ENCODE measurements at places on chromosomes 7 and 10.

DNA sequence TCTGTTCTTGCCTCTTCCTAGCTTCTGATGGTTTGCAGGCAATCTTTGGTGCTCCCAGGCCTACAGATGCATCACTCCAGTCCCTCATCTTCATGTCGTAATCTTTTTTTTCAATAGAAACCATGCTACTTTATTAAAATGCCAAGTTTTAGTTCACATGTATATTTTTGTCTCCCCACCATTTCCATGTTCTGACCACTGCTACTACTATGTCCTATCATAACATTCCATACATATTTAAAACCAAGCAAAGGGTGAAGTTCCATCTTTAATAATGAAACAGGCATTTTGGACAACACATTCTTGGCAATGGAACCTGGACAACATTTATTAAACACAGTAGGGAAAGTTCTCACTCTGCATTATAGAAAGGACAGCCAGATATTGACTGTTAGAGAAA lies 58.8 kb downstream of the ZNF518A start:
- no peak for DNase-seq

GRCh38 chr10:142371-142770 lies 7.1 kb downstream of the ZMYND11 start:
- DNase-seq = no peak

DNA sequence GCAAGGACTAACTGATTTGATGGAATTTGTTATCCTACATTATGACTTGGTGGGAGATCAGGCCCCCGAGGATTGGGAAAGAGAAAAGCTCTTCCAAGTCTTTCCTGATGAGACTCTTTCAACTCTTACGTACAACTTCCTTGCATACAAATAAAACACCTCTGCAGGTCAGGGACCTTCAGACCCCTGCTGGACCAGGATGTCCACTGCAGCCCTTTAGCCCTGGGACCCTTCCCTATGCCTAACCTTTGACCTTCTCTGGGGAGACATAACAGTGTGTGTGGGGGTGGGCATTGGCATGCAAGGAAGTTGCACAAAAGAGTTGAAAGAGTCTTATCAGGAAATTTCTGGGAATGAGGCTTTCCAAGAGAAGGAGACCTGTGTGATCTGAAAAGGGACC lies 859.4 kb downstream of the TYW1 start:
- DNase-seq = no peak

DNA sequence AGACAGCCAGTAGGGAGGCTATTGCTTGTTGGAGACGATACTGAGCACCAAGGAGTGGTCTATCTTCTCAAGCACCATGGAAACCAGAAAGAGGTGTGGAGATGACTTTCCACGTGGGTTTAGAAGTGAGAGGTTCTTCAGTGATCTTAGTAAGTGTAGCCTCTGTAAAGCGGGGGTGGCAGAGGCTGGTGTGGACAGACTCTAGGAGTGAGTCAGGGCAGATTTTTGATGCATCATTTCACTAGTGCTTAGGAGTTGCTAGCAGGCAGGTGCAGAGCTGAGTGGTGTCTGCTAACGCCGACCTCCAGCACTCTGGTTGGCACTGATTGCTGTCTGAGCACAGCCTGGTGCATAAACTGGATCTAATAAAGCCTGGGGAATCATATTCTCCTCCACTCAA lies 78.4 kb upstream of the ADO start:
- no peak for DNase-seq

GRCh38 chr10:22733992-22734391 lies 19.6 kb upstream of the PIP4K2A start:
- DNase-seq = no peak

- DNase-seq = no peak
Measured at GRCh38 chr10:72389014-72389413, 34.3 kb upstream of the DNAJB12 start.

- DNase-seq = no peak
Measured at GRCh38 chr7:98294798-98295382, 13.4 kb downstream of the BRI3 start.

- DNase-seq = no peak
Measured at GRCh38 chr7:73718905-73719805, at the start of gene STX1A. TSS of gene STX1A (minus strand) at chr7:73719669. CDS start at chr7:73719631, 38 bp downstream.

DNA sequence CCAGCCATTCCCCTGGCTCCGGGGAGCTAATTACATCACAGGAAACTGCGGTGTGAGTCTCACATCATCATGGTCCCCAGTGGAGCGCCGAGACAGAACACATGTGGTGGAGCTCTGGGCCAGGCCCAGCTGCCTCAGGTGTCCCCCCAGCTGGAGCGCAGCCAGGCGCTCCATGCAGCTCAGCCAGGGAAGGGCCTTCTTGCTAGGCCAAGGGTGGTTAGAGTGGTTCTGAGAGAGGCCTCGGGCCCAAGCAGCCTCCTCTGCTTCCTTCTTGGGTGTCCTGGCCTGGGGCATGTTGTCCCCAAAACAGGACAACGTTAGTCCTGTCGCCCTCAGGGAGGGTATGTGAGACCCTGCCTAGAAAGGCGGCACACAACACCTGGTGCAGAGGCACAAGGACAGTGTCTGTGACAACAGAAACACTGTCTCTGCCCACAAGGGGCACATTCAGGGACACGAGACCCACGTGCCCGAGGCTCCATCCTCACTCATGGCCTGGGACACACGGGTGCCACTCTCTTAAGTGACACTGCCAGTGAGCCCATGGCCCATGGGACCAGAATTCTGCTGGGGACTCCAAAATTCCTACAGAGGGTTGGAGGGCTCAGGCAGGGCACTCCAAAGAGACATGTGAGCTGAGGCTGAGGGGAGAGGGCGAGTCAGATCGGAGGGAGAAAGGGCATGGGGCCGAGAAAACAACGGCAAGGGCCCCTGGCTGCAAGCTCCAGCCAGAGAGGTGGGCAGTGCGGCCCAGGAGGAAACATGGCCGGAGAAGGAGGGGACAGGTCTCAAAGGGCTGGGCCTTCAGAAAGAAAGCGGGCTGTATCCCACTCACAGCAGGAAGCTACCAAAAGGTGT lies 37.0 kb upstream of the RET start:
- DNase-seq = no peak

- no peak for DNase-seq
Measured at GRCh38 chr7:36062154-36062815, 90.8 kb upstream of the EEPD1 start.

DNA sequence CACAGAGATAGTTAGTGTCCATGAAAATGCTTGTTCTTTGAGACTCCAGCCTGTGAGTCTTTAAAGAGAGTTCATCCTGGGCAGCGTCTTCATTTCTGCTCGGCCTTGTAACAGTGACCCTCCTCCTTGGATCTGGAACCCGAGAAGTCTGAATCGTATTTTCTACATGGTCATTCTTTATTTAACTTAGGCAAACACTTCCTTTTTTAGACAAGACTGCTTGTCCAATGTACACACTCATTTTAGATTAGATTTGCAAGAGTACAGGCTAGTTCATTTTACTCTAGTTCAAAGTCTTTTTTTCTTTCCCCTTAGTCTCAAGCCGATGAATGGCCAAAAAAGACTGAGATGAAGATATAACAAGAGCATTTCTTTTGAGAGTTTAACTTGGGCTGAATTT lies 133.5 kb downstream of the CHN2 start:
- DNase-seq = no peak

DNA sequence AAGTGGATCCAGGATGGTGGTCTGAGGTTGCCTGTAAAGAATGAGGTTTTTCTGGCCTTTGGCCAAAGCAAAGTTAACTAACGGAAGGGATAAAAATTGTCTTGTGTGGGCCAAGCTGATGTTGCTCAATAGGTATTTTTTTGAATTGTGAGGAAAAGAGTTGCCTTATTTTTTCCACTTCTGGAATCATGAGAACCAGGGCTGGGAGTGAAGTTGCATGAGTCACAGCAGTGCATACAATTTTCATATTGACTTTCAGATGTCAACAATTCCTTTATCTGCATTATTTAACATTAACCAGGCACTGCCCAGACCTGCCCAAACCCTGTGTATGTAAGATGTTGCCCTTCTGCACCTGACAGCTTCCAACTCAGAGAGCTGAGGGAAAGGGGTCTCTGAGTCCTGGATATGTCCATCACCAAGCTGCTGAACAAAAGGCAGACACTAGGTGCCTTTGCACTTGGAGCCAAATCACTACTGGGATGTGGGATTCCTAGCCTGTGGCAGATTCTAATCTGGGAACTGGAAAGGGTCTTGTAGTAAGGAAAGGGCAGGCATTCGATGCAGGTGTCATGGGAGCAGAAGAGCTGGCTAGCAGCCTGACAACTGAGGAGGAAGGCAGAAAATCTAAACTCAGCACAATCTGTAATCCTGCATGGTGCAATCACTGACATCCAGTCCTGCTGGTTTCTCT lies 52.3 kb upstream of the SLC35B4 start:
- peak; percentile 60 for DNase-seq

DNA sequence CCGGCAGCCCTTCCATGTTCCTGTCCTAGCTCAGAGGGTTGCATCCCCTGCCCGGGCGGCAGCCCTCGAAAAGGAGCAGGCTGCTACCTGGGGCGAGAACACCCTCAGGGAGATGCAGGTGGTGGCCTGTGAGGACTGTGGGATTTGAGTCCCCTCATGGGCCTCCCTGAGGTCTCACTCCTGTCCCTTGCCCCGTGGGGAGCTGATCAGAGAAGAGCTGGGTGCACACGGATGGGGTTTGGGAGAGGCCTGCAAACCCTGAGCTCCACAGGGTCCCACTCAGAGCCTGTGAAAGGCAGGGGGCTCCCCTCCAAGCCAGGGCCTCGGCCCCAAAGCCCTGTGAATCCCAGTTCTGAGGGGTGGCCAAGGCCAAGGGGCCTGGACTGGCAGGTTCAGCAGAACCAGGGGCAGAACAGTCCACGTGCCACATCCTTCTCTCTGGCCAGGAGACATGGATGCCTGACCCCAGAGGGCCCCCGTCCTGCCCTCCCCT lies 424 bp upstream of the CYP2W1 start:
- no peak for DNase-seq

GRCh38 chr10:30751678-30752331 lies 122.3 kb upstream of the LYZL2 start:
- DNase-seq = peak; percentile 37

Measured in non-pigmented ciliary epithelial cell (primary cell).